ENCODE measurements at places on chromosomes 16 and 17.

GRCh38 chr17:3475251-3475685 is 529 bp upstream of the ASPA start:
- DNase-seq = no peak

DNA sequence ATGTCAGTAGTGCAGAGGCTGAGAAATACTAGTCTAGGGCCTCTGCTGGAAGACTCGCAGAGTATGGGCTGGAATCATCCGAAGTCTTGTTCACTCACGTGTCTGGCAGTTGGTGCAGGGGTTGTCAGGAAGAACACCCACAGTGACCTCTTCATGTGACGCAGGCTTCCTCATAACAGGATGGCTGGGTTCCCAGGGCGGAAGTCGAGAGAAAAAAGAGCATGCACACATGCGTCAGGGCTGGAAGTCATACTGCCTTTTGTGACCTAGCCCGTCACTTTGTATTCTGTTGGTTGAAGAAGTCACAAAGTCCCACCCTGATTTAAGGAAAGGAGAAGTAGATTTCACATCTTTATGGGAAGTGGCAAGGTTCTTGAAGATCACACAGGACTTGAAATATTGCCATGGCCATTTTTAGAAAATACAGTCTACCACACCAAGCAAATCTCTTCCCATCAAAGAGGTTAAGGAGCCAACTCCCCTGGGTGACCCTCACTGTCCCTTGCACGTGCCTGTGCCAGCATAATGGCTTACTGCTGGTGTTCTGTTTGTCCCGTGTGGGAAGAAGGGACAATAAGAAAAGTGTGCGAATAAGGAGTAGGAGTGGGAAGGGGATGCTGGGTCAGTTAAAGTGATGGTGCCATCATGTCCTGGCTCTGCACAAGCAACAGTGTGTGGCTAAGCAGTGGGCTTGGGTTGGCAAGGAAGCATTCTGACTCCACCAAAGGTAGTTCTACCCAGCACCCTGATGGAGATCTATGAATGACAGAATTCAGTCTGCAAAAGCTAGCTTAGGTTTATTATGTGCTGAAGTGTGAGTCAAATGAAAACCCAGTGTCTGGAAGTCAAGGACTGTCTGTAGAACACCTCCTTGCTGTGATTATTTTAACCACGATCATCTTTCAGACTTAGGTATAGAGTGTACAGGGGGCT is 28.1 kb downstream of the HEATR3 start:
- DNase-seq = no peak

DNA sequence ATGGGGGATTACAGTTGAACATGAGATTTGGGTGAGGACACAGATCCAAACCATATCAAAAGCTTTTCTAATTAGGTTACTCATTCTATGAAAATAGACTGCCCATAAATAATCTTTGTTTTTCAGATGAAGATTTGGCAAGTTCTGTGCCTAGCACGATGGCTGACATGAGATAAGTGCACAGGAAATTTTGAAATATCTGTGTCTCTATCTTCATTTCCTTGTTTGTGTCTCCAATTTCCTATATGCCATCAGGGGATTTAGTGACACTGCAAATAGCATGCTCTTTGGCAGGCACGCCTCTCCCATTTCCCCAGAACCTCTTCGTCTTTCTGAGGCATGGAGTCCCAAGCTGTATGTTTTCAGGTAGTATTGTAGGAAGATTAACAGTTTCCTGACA is 544.6 kb downstream of the CDH13 start:
- no peak for DNase-seq

DNA sequence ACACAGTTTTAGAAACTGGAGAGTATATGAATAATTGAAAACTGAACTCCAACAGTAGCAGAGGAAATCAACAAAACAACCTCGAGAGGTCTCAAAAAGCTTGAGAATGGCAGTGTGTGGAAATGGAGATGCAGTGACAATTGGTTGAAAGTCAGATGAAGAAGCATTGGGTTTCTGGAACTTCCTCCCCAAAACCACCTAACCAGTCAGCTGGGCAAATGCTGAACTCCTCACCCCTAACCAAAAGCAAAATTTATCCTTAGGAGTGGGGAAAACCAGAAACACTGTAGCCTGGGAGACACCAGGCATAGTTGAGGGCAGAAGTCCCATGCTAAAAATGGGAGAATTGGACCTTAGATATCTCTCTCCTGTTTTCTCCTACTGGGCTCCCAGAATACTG is 109.9 kb downstream of the TANC2 start:
- no peak for DNase-seq

- DNase-seq = no peak
Measured at GRCh38 chr17:16987830-16988601, 16.1 kb upstream of the TNFRSF13B start.

DNA sequence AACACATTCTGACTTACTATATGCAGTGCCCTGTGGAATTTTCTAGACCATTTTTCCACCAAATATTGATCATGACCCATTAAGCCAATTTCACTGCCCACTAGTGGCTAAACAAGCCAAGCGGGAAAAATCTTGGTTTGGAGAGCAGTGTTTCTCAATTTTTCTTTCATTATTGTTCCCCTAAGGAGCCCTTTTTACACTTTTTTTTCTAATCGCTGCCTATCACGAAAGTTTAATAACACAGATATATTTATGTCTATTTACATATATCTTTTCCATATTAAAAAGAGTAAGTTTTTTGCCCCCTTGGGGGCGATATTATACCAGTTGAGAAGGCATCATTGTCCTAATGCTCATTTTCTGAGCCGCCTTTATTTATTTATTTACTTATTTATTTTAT is 10.8 kb upstream of the TLCD3B start:
- DNase-seq = no peak

DNA sequence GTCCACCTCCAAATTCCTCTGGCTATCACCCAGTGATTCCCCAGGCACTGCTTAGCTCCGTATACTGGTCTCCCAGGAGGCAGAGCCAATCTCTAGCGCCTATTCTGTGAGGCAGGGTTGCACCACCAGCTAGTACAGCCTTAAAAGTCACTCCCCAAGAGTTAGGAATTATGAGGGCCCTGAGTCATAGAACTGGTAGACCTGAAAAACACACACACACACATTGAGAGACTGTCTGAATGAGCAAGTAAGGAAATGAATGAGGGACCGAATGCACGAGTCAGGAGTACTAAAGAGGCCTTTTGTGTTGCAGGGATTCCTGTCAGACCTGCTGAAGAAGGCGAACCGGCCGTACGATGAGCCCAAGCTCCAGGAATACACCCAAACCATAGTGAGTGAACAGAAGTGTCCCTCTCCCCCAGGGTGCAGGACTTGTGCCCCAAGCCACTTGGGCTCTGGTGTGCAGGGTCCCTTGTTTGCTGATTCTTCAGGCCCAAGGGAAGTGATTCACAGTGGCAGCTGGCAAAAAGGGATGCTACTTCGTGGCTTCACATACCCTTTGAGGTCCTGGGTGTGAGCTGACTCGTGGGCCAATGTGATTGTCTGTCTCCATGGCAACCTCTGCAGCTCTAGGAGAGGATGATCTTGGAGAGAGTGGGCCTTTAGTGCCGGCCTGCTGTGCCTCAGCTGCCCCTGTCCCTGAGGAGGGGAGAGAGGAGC is 24.7 kb downstream of the CALB2 start:
- no peak for DNase-seq

DNA sequence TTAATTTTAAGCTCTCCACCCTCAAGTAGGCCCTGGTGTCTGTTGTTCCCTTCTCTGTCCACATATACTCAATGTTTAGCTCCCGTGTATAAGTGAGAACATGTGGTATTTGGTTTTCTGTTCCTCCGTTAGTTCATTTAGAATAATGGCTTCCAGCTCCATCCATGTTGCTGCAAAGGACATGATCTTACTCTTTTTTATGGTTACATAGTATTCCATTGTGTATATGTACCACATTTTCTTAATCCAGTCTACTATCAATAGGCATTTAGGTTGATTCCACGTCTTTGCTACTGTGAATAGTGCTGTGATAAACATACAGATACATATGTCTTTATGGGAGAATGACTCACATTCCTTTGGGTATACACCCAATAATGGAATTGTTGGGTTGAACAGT is 111.4 kb upstream of the NACA2 start:
- no peak for DNase-seq

DNA sequence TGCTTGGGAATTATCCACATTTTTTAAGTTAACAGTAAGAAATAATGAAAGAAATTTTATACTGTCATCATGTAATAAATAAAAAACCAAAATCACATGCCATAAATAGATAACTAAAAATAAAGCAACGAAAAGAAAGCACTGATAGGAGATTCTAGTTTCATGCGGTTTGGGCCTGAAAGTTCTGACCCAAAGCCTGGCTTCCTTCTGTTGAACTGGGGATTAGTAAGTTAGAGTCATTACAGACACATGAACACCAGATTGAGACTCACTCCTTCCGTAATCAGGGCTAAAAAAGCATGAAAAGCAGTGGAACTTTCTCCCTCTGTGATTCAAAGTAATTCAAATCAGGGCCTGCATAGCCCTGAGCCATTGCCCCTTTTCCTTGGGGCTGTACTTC is 13.2 kb upstream of the SLC6A2 start:
- DNase-seq = no peak

DNA sequence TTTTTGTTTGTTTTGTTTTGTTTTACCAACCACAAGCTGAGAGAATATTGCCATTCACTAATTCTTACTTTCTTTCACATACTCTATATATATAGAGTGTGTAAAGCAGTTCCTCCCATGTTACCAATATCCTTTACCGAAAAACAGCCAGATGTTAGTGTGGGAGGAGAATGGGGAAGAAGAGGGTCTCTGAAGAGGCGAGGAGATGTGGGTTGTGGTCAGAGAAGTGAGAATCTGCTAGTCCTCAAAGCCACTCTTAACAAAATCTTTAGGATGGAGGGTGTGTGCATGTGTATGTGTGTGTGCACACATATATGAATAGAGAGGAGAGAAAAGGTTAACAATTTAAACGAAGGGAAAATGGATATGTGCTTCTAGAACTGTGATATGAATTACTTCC is 80.6 kb downstream of the TUBD1 start:
- no peak for DNase-seq

- DNase-seq = no peak
Measured at GRCh38 chr16:82623241-82623640, 3.5 kb upstream of the CDH13 start.

- DNase-seq = no peak
Measured at GRCh38 chr17:32719689-32720088, 157.2 kb downstream of the MYO1D start.

- DNase-seq = no peak
Measured at GRCh38 chr16:4847774-4848587, 700 bp downstream of the UBN1 start.

GRCh38 chr16:84604477-84605013 is 13.3 kb downstream of the COTL1 start:
- DNase-seq = no peak

DNA sequence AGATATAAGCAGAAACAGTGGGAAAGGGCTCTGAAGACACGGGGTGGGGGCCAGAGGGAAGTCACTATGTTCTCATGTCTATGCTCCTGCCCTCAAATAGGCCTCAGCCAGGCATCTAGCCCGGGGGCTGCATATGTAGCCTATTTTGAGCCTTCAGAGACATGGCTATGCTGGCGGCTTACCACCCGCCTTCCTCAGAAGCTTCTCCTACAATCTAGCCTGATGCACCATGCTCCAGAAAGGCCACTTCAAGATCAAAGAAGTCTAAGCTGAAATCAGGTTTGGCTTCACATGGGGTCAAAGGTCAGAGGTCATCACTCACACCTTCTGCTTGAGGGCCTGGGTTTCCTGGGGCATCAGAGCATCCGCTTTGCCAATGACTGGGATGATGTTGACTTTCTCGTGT is 1.6 kb downstream of the SEPTIN1 start:
- DNase-seq = no peak

DNA sequence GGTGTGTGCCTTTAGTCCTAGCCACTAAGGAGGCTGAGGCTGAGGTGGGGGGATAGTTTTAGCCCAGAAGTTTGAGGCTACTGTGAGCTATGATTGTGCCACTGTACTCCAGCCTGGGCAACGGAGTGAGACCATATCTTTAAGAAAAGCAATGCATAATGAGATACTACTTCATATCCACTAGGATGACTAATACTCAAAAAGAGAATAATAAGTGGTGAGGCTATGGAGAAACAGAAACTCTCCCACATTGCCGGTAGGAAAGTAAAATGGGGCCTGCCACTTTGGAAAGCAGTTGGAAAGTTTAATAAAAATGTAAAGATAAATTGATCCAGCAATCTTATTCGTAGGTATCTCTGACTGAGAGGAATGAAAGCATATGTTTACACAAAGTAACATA is 4.6 kb upstream of the NPIPB2 start:
- no peak for DNase-seq

GRCh38 chr17:83183145-83183948 is 103.9 kb downstream of the METRNL start:
- DNase-seq = no peak

GRCh38 chr16:11562941-11563340 is 23.8 kb downstream of the LITAF start:
- DNase-seq = no peak

DNA sequence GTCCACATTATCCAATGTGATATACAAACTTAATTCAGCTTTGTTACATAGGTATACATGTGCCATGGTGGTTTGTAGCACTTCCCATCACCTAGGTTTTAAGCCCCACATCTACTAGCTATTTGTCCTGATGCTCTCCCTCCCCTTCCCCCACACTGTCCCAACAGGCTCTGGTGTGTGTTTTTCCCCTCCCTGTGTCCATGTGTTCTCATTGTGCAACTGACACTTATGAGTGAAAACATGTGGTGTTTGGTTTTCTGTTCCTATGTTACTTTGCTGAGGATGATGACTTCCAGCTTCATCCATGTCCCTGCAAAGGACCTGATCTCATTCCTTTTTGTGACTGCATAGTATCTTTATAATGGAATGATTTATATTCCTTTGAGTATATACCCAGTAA is 196.7 kb downstream of the CDH11 start:
- no peak for DNase-seq

- DNase-seq = no peak
Measured at GRCh38 chr17:159609-160008, 21.8 kb downstream of the DOC2B start.

GRCh38 chr16:51853586-51853985 is 693.4 kb downstream of the TOX3 start:
- no peak for DNase-seq

- DNase-seq = no peak
Measured at GRCh38 chr17:205148-205669, 23.8 kb upstream of the DOC2B start.

GRCh38 chr17:48596000-48596734 is 2.6 kb upstream of the HOXB5 start:
- no peak for DNase-seq

DNA sequence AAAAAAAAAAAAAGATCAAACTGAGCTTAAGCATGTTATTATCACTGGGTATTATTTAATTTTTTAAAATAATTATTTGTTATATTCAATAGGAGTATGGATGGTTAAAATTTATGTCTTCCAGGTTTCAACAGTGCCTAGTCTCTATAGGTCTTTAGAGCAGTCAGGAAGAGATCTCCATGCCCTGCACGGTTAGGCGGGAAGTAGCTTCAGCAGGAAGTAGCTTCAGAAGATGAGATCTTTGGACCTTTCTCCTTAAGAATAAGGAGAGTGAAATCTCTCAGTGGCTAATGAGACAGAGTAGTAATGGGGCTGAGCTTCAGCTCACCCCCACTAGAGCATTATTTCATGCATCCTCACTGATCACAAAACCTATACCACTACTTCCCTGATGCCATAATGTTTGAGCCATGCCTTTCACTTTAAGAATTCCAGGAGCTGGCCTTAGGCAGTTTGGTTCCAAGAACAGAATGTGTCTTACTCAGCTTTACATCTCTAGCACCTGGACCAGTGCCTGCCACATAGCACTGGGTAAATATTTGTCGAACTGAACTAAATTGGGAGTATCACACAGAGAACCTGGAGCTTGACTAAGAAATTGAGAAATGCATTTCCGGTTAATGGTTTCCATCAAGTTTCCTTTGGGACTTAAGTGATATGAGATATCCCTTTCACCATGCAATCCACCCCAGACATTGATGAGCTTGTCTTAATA is 43.5 kb downstream of the SCPEP1 start:
- no peak for DNase-seq

Measured in NCI-H1930 (cell line).